Upper lobe of left lung (tissue), 6 donors: ENCODE measurements at places on chromosomes 4 and X.

DNA sequence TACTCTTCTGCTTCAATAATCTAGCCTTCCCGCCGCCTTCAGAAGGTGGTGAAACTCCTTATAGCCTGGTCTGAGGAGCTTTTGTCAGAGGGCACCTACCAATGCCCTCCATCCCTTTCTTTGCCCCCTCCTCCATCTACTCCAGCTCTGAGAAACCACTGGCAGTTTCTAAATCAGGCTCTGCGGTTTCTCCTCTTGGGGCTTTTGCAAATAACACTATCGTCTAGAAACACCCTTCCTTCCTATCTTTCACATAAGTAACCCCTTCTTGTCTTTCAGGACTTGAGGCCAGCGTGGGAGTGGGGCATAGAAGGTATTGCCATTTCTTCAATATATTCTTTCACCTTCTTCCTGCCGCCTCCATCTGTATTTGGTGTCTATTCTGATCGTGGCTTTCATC, 1.2 kb upstream of the EFHC2 start:
- no peak for DNase-seq

DNA sequence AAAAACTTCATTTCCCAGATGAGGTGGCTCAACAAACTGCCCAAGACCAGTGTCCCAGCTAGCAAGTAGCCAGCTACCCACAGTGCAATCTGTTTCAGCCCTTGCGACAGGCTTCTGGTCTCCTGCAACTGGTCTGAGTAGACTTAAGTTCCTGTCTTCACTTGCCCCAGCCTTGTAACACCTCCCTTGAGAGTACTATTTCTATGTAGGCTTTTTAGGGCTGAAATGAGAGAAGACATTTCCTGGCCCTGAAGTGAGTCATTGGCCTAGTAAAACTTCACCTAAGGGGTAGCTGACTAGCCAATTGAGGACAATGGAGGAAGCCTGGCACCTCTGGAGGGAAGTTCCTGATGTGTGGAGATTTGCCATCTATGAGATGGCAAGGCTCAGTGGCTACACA, 80.1 kb upstream of the STIM2 start:
- DNase-seq: no peak

- no peak for DNase-seq
Observed at GRCh38 chrX:15749642-15750610, 11.9 kb downstream of the CA5B start.

GRCh38 chr4:123997776-123998449, 601.3 kb downstream of the SPRY1 start:
- peak; percentile 27 for DNase-seq

DNA sequence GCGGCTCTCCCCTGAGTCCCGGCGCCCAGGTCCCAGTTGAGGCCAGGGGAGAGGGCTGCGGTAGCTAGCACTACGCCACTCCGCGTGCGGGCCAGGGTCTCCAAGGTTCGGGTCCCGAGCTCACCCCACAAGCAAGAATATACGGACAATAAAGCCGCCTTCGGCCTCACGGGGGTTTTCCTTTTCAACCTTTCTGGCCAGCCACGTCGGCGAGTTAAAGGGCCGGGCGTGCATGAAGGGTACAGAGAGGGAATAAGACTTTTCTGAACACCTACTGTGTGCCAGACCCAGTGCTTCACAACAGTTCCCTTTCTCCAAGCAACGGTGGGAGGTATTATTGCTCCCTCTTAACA, 138.5 kb upstream of the ZIC3 start:
- DNase-seq: no peak

DNA sequence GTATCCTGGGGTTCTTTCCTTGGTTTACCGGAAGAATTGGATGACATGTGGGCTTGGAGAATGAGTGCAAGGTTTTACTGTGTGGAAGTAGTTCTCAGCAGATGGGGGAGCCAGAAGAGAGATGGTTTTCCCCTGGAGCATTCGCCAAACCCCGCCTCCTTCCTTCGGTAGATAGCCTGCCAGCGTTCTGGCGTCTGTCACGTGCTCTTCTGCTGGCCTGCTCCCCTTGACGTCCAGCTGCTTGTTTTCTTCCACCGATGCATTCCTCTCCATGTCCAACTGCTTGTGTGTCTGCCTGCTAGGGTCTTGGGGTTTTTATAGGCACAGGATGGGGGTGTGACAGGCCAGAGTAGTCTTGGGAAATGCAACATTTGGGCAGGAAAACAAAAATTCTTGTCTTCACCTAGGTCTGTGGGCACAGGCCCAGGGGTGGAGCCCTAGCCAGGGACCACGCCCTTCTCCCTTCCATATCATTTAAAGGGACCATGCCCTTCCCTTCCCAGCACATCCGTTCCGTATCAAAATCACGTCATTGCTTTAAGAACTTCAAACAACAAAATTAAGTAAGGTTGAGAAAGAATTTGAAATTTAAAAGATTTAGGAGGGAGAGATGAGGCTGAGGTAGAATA, 538.7 kb upstream of the SMIM31 start:
- no peak for DNase-seq

DNA sequence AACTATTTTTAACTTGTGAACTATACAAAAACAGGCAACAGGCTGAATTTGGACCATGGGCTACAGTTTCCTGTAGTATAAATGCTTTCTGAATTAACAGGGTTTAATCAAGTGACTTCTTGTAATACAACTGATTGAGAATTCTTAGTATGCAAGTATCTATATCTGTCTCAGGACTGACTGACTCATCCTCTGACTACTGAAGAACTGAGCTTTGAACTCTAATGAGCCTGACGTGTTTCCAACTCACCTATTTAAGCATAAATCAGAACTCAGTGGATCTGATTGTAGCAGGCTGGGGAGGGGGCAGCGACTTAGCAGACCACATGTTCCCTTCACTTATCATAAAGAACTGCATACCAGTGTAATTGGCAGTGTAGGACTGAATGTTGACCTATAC, 7.8 kb downstream of the SPATA4 start:
- no peak for DNase-seq

GRCh38 chrX:84216406-84216805, 28.4 kb upstream of the RPS6KA6 start:
- DNase-seq: no peak

- DNase-seq: no peak
Observed at GRCh38 chrX:15696516-15696915, 31.9 kb upstream of the CLTRN start.

DNA sequence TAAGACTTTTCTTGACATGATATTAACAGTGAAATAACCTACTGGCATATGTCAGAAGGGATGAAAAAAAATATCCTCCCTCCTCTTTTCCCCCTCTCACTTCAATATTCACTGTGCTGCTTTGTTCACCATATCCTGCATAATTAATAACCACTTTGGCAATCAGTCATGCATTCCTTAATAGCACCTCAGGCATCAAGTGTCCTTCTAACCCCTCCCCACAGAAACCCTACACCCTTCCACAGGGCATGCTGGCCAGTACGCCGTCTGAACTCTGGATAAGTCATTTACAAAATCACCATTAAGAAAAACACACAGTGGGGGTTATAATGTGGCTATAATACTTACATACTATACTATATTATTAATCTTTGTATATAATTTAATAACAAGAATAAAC, 165.9 kb downstream of the PDGFC start:
- no peak for DNase-seq

GRCh38 chr4:146338512-146338911, 124.2 kb downstream of the REELD1 start:
- no peak for DNase-seq

DNA sequence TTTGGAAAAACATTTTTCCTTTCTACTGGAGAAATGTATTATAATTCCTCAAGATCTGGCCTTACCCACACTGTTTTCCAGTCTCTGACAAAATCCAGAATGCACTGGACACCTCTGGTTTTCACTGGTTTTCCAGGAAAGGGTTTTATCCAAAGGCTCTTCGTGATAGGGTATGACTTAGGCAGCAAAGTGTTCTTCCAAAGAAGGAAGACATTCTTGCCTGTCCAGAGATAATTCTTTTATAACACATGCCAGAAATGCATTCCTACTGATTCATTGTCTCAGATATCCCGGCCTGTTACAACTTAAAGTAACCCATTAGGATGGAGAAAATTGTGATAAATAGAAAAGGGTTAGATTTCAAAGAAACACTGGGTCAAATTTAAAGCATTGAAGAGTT, 2343.1 kb downstream of the PCDH7 start:
- no peak for DNase-seq
